GM12878 (cell line): ENCODE measurements at places on chromosomes 11 and 22.

- DNase-seq: no peak
Measured at GRCh38 chr11:23611726-23612125, 751.5 kb upstream of the CCDC179 start.

GRCh38 chr11:45318516-45318915 lies 32.4 kb upstream of the SYT13 start:
- DNase-seq: no peak

- DNase-seq: no peak
Measured at GRCh38 chr11:24163146-24163545, 333.7 kb upstream of the LUZP2 start.

- DNase-seq: no peak
Measured at GRCh38 chr11:45860764-45861510, 13.7 kb downstream of the CRY2 start.

- DNase-seq: no peak
Measured at GRCh38 chr11:88179971-88180629, 4.9 kb upstream of the RAB38 start.

- DNase-seq: no peak
Measured at GRCh38 chr11:73750228-73750627, 10.6 kb downstream of the RAB6A start.

GRCh38 chr11:73464347-73464746 lies 88.1 kb downstream of the RELT start:
- no peak for DNase-seq

GRCh38 chr11:70397983-70398833 lies at the start of gene CTTN:
CTTN (plus strand) TSS chr11:70398529; CDS start chr11:70407298, 8,769 bp downstream.
- DNase-seq: peak; percentile 24

- DNase-seq: no peak
Measured at GRCh38 chr11:88535916-88536547, 198.5 kb upstream of the CTSC start.

DNA sequence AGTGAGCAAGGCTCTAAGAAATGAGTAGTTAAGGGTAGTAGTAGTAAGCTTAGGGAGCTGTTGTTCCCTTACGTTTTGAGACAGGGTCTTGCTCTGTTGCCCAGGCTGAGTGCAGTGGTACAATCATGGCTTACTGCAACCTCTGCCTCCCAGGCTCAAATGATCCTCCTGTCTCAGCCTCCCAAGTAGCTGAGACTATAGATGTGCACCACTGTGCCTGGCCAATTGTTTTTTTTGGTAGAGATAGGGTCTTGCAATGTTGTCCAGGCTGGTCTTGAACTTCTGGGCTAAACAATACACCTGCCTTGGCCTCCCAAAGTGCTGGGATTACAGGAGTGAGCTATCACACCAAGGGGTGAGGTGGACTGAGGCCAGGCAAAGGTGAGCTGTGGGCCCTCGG lies 10.0 kb downstream of the SMIM38 start:
- no peak for DNase-seq

GRCh38 chr11:95680169-95680929 lies 109.2 kb downstream of the FAM76B start:
- DNase-seq: no peak

GRCh38 chr11:7538031-7538430 lies 24.2 kb downstream of the PPFIBP2 start:
- no peak for DNase-seq

GRCh38 chr11:63019506-63019905 lies 3.9 kb upstream of the SLC22A8 start:
- no peak for DNase-seq

- no peak for DNase-seq
Measured at GRCh38 chr11:8363921-8364320, 100.2 kb upstream of the LMO1 start.

GRCh38 chr22:49427941-49428340 lies 399.7 kb downstream of the BRD1 start:
- no peak for DNase-seq

DNA sequence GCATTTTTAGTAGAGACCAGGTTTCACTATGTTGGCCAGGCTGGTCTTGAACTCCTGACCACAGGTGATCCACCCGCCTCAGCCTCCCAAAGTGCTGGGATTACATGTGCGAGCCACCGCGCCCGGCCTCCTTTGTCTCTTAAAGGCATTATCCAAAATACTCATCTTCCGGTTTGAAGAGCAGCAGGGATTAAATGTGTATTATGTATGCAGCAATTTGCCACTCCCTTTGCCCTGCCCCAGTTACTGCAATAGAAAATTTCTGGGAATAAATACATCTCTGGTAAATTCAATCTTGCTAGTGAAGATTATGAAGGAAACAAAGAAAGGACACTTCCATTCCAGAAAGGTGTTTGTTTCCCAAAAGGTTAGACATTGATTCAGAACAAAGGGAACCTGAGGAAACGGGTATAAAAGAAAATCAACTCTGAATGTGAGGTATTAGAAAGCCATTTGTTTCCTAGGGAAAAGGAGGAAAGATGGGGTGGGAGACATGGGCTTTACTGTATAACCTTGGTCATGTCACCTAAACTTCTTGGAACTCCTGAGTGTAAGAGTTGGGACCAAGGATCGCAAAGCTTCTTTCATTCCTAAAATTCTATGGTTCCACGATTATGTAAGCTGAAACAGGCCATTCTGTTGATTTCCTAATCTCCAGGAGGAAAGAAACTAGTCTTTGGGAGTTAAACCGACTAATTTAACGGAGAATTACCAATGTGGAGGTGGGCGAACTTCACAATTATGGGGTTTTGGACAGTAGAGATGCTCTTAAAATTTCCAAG lies 959 bp upstream of the HIPK3 start:
- DNase-seq: no peak

GRCh38 chr22:22103078-22103875 lies 120.7 kb upstream of the TOP3B start:
- no peak for DNase-seq

DNA sequence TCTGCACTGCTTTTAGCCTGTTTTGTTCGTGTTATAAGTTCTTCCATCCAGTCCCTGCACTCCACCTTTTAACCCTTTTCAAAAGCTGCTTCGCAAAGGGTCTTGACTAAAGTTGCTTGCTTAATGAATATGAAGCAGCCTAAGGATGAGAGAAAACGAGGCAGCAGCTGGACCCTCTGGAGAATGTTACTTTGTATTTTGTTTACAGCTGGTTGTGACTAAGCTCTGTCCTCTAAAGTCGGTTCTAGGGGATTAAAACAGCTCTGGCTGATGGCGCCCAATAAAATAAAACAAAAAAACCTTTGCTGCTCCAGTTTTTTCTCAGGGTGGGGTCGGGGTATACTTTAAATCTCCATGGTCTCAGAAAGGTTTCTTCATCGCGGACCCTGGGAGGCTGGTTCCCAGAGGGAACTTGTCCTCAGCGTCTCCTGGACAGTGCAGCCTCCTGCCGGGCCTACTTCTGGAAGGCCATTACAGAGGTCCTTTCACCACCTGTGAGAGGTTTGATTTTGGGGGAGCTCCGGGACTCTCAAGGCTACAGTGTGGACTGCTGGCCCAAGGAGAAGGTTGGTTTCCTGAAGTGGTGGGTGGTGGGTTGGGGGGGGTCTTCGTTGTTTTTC lies 836 bp upstream of the RBM4 start:
- no peak for DNase-seq

DNA sequence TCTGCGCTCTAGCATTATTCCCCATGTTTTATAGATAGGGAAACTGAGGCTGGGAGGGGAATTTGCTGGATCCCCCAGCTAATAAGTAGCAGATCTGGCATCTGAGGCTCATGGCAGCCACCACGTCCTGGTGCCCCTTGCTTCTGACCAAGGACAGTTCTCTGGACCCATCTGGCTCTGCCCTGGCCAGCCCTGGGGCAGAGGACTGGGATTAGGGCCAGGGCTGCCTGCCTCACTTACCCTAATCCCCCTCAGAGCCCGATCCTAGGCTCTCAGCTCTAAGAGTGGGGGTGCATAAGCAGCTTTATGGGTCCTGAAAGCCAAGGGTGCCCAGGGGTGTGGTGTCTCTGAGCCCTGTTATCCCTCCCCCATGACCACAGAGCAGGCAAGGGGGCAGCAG lies at the start of gene CABP4:
Gene CABP4 (plus strand): TSS at position 301 of the 400 bp plus-strand sequence. CDS start 70 bp downstream, at position 371.
- DNase-seq: no peak

DNA sequence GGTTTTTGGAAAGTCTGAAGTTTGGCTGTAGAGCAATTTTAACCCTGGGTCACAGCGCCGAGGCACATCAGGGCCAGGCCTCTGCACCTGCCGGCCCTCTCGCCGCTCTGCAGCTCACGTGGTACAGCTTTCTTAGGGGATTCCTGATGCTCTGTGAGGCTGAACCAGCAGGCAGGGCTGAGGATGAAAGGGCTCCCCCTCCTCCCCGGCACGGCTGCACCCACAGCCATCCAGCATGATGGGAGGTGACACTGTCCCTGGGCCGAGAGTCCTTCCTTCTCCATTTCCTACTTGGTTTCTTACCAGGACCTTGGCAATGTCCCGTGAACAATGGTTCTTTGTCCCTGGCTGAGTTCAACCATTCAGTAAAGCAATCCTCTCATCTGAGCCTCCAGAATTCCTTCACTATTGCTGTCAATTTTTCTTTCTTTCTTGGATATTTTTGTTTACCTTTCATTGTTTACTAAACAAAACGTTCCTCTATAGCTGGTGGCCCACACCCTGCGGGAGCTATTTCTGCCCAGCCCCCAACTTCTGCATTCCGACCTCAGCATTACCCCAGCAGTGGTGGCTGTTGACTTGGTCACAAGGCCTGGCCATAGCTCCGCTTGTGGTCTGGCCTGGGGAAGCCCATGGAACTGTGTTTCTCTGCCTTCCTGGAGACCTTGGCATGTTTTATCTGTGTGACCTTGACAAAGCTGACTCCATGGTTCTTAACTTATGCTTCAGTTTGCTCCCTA lies 172.8 kb upstream of the B3GAT1 start:
- DNase-seq: no peak

GRCh38 chr11:121671283-121672168 lies 218.8 kb upstream of the SORL1-AS1 start:
- no peak for DNase-seq

- DNase-seq: no peak
Measured at GRCh38 chr22:24703101-24703500, 71.4 kb downstream of the PIWIL3 start.

DNA sequence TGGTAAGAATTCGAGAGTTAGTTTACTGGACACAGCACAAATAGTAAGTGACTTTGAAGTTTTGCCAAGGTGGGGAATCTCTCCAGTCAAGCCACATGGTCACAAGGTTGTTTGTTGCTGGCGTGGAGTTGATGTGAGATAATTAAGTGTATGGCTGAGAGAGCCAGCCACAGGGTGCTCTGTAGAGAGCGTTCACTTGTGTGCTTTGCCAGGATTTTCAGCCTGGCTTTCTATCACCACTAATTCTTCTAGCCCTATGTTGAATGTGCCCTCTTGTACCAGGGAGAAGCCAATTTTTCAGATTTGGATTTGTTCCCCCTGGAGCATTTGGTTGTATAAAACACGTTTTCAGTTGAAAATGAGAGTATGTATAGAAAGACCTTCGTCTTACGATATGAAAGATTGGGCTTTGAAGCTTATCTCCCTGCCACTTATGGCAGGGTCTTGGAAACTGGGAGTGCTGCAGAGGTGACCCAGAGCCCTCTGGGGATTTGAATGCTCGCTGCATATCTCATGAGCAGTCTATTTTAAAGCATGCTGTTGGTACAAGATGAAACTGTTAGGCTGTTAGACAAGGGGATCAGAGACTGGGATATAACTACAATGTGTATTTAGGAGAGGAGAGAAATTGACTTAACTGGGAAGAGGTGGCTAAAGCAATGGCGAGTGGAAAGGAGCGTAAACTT lies 28.6 kb downstream of the CSRP3 start:
- DNase-seq: no peak

DNA sequence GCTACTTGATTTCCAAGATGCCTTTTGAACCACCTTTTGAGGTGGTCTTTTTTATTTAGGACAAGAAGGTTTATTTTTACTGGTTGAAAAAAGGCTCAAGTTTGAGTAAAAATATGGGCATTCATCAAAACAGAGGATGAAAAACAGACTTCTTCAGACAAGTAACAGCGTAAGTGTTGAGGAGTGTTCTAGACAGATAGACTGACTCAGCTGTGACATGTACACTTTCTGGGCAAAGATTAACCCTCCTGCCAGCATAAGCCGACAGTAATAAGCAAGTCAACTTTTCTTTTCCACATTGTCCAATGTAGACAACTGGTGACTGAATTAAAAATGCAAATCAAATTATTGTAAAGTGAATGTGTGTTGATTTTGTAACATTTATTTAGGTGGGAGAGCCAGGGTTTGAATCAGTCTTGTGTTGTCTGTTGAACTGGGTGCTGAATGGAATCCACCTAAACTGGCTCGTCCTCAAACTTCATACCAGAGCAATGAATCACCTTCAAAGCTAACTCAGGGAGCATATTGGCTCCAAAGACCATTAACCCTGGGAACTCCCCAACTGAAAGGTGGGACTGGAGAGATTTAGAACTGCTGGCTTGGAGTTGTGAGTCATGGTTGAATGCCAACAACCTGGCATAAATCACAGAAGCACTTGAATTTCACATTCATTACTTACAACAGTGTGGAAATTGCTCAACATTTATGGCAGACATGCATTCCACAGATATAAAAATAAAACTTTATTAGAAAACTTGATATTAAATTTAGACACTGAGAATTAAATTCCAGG lies 377.0 kb downstream of the ETS1 start:
- DNase-seq: no peak

DNA sequence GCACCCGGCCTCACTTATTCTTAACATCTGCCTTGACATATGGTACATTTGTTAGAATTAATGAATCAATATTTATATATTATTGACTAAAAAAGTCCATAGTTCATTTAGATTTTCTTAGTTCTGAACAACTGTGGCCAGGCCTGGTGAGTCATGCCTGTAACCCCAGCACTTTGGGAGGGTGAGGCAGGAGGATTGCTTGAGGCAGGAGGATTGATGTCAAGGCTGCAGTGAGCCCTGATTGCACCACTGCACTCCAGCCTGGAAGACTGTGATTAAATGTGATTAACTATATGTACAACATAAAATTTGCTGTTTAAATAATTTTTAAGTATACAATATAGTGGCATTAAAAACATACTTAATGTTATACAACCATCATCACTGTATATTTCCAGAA lies 5.6 kb downstream of the UVRAG start:
- DNase-seq: no peak

DNA sequence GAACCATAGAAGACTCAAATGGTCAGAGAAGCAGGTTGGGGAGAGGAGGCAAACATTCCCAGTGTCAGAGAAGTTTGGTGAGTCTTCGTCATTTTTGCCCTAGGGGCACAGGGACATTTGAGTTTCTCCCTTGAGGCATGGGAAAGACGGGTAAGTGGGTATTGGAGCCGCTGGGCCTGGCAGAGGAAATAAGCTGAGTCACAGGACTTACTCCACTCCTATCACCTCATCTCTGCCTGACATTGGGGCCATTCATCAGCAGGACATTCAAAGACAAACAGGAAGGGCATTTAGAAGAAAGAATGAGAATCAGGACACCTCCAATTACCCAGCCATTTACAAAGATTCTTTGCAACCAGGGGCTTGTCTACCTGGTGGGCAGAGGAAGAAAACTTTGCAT lies 100.7 kb upstream of the SEZ6L start:
- no peak for DNase-seq

- DNase-seq: no peak
Measured at GRCh38 chr11:76131671-76132631, 74.4 kb downstream of the WNT11 start.
